ENCODE measurements at places on chromosomes 7 and 10.

GRCh38 chr7:4144811-4145510 is 537.1 kb upstream of the FOXK1 start:
- DNase-seq: no peak

GRCh38 chr10:13956826-13957225 is 370.1 kb downstream of the PRPF18 start:
- DNase-seq: peak; percentile 87

GRCh38 chr7:17274551-17275245 is 23.8 kb upstream of the AHR start:
- DNase-seq: no peak

DNA sequence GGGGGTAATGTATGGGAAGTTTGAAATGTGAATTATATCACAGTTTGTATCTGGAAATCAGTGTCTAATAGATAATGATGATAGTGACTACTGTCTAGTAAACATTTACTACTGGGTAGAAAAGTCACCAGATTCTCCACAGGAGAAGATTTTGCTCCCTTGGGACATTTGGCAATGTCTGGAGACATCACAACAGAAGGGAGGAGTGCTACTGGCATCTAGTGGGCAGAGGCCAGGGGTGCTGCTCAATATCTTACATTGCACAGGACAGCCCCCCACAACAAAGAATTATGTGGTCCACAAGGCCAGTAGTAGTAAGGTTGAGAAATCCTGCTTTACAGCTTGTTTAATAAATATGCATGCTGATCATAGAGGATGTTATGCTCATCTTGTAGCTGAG is 92.3 kb upstream of the PRPS1L1 start:
- no peak for DNase-seq

DNA sequence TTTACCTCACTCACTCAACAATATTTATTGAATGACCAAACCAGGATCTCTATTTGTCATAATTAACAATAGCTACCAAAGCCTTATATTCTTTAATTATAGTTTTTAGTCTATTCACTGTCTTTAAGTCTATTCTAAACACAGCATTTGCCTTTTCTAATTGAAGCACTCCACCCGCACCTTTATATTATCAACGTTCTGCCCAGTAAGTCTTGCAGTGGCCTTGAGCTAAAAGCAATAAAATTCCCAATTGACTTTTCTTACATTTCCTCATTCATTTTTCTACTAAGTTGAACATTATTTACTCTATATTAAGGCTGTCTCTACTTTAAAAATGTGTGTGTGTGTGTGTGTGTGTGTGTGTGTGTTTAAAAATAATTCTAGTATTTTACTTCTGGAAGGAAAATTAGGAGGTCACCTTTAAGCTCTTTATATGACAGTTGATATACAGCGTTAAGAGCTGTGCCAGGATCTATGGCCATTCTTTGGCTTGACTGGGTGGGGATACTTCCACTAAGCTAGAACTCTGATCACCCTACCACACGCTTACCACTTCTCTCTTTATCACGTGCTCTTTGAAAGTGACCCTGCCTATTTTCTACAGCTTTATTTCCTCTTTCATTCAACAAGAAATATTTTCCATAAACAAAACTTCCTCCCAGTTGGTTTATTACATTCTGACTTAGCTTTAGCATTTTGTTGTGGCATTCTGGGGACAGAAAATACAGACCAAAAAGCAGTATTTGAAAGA is 8.8 kb downstream of the PAPSS2 start:
- no peak for DNase-seq

DNA sequence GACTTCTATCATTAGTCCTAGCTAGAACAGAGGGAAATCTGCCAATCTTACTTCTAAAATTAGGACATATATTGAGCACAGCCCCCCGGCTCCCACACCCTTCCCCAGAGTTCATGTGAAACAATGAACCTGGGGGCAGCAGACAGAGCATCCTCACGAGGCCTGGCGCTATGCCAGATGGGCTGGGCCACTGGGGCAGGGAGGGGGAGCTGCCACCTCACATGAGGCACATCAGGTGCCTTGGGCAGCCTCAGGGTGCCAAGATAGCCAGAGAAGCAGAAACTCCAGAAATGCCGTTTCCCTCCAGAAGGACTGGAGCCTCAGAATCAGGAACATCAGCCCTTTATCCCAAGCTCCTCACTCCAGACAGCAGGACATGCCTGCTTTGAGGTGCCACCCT is 92.8 kb upstream of the LANCL2 start:
- no peak for DNase-seq

Measured in AG09319 (cell line).